Fibroblast of skin of abdomen (primary cell): ENCODE measurements at places on chromosomes 16 and 17.

GRCh38 chr16:84240455-84240854 lies 643 bp upstream of the KCNG4 start:
- no peak for DNase-seq

GRCh38 chr16:10180042-10180770 lies 2.0 kb downstream of the GRIN2A start:
- DNase-seq = no peak

- peak; percentile 72 for DNase-seq
Measured at GRCh38 chr16:69520800-69521602, 44.8 kb upstream of the NFAT5 start.

- DNase-seq = no peak
Measured at GRCh38 chr16:52578829-52579498, 32.0 kb upstream of the TOX3 start.

DNA sequence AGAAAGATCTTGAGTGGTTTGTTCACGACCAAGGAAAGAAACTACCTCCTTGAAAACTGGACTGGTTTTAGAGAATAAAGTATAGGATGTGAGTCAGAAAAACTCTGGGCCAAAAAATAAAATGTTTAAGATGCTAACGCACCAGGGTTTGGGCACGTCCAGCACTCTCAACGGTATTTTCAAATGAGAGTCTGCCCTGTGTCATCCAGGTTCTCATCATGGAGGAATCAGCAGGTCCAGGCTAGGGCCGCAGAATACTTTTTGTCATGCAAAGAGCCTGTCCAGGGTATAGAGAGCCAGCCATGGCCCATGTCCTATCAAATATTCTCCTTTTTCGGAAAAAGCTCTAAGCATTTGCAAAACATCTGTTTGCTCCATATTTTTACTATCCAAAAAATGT lies 2.4 kb downstream of the NXN start:
- DNase-seq = peak; percentile 40

- no peak for DNase-seq
Measured at GRCh38 chr17:81034168-81034777, 678 bp upstream of the BAIAP2 start.

- DNase-seq = no peak
Measured at GRCh38 chr16:4376893-4377572, 5.4 kb downstream of the VASN start.

DNA sequence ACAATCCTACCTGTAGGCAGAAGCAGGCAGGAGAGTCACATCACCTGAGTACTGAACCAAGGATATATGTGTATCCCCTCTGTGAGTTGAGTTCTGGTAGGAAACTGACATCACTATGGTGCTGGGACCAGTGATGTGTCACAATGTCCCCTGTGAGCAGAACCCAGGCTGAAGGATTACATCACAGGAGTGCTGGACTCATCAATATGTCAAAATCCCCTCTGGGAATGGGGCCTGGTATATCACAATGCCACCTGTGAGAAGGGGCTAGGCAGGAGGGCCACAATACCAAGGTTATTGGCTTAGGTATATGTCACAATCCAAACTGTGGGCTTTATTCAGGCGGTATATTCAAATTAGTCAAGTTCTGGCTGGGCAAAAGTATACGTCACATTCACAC lies 2098.3 kb downstream of the TP53TG3F start:
- DNase-seq = no peak

DNA sequence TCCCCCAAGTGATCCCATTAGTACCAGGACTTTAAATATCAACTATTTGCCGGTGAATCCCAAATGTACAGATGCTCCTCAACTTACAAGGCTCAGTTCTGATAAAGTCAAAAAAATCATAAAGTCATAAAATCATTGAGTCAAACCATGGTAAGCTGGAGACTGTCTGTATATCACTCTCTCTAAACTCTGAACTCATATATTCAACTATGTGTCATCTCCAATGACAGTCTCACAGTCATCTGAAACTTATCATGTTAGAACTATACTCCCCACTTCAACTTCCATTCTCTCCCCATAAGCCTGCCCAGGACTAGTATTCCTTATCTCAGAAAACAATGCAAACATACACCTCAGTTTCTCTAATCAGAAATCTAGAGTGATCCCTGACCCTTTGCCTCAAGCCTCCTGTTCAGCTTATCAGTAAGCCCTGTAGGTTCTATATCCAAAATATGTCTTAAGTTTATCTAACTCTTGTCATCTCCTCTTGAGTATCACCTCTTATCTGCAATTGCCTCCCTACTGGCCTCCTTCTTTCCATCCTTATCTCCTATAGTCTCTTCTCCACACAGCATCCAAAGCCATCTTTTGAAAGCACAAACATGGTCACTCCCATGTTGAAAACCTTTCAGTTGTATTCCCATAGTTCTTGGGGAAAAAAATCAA lies 55.0 kb downstream of the SSH2 start:
- DNase-seq = no peak

- peak; percentile 81 for DNase-seq
Measured at GRCh38 chr16:10961231-10961630, 16.9 kb downstream of the CLEC16A start.

DNA sequence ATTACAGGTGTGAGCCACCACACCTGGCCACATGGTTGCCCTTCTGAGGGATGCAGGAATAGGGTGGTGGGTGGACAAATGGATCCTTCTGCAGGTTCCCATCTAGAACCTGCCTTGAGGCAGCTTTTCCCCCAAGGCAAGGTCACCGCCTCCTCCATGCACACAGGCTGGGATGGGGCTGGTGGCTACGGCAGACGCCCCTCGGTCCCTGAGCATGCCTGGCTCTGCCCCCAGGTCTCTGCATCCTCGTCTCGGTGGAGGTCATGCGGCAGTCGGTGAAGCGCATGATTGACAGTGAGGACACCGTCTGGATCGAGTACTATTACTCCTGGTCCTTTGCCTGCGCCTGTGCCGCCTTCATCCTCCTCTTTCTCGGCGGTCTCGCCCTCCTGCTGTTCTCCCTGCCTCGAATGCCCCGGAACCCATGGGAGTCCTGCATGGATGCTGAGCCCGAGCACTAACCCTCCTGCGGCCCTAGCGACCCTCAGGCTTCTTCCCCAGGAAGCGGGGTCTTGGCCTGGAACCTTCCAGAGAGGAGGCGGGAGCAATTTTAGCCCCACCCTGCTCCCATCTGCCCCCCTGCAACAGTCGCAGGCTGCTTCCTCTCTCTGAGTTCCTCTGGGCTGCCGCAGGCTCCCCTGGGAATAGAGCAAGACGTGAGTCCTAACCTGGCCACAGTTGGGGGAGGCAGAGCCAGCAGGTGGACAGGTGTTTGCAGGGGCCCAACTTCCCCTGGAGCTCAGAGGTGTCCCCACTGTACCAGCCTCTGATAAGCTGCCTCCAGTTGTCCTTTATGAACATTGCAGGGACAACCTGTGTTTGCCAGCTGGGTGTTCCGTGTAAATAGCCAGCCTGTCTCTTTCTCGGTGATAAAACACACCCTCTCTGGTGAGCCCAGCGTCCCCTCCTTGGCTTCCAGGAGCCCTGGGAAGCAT lies 11.7 kb downstream of the CACNG1 start:
- DNase-seq = no peak

DNA sequence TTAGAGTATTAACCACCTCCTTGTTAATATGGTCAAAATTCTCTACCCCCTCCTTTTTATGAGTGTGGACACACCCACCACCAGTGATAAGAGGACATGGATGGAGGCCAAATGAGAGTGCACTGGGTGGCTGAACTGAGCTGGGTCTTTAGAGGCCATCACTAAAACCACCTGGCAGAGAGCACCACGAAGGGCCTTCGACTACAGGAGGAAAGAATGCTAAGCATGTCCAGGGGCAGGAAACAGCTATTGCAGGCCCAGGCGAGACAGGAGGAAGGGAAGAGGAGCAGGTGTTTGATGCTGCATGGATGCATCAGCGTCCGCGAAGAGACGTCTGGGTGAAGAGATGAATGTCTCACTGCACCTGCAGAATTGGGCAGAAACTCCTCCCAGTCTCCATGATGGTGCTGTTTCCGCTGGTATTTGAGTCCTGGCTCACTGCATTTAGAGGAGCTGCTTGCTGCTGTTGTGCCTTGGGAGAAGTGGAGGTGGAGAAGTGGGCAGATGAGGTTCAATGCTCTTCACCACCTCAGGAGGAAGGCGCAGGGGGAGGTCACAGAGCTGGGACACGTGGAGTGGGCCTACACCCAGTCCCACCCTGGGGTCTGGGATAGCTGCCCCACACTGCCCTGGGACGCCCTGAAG lies 33.2 kb downstream of the SPHK1 start:
- no peak for DNase-seq

GRCh38 chr16:17101646-17102045 lies 369.1 kb downstream of the XYLT1 start:
- no peak for DNase-seq

DNA sequence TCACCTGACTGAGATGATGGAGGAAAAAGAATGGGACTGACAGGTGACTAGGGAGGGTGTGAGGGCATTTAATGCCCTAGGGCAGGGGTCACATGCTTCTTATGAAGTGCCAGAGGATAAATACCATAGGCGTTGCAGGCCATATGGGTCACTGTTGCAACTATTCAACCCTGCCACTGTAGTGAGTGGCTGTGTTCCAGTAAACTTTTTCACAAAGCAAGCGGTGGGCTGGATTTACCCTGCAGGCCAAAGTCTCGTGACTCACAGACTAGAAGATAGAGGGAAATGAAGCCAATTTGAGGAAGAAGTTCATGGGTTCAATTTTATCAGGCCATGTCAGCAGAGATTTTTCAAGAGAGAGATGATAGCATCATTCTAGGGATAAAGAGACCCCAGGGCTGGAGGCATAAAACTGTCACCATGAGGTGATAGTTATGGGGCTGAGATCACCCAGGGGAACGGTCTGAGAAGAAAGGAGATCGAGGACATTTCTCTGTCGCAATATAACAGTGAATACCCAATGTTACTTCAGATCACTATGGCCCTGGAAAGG lies 8.6 kb downstream of the ARHGAP17 start:
- no peak for DNase-seq

DNA sequence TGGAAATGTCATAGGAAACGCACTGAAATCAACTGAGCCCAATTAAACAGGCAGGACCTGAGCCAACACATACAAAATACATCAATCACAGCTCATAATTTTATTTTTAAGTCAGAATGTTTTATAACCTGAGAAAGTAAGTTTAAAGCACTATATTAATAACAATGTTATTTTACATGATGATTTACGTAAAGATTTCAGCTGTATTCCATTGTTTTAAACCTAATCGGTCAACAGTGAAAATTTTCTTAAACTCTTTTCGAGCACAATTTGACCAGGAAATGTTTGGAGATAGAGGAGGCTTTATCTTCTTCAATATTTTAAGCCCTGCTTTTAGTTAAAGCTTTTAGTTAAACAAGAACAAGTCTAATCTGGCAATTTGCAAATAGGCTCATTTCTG lies 201.8 kb upstream of the TOX3 start:
- DNase-seq = no peak

DNA sequence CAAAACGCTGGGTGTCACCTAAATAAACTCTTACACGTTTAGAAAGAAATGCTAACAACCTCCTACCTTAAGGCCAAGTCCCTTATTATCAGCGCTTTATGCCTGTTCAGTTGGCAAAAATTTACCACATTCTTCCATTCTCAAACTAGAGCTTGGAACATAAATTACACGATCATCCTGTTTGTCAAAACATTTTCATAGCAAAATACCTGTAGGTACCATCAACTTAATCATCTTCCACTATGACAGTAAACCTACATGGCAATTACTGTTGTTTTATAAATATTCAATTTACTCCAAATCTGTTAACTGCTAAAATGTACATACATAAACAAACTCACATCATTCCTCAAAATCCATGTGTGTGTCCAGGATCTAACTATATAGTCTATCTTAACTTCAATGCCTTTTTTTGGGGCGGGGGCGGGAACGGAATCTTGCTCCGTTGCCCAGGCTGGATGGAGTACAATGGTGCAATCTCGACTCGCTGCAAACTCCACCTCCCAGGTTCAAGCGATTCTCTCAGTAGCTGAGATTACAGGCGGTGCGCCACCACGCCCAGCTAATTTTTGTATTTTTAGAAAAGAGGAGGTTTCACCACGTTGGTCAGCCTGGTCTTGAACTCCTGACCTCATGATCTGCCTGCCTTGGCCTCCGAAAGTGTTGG lies 4.4 kb downstream of the RPL23 start:
- no peak for DNase-seq

DNA sequence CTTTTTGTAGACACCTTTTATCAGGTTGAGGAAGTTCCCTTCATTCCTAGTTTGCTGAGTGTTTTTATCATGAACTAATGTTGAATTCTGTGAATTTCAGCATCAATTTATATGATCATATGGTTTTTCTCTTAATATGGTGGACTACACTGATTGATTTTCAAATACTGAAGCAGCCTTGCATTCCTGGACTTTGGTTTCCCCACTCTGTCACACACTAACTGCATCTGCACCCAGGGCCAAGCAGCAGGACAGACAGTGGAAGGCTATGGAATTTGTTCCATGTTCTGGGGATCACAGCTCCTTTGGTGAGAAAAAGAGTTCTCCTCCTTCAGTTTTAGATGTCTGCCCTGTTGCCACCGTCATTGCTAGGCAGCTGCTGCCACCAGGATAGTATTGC lies 7.8 kb downstream of the TERF2 start:
- no peak for DNase-seq

DNA sequence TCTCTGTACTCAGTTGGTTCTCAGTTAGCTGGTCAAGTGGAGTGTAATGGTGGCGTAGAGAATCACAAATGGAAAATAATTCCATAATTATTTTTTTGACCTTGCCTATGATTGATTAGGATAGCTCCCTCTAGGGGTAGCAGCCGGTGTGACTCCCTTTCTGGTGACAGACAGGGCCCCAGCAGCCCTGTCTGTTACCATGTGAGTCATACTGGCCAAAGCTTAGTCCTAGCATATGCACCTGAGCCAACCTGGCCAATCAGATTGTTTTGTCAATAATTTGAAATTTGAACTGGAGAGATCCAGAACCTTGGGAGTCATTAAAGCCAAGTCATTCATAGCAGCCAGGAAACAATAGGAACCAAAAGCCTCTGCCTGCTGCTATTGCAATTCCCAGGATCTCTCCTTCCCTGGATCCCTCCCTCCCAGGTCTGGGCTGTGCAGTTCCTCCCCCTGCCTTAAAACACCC lies 5.6 kb downstream of the PNPO start:
- DNase-seq = peak; percentile 69

DNA sequence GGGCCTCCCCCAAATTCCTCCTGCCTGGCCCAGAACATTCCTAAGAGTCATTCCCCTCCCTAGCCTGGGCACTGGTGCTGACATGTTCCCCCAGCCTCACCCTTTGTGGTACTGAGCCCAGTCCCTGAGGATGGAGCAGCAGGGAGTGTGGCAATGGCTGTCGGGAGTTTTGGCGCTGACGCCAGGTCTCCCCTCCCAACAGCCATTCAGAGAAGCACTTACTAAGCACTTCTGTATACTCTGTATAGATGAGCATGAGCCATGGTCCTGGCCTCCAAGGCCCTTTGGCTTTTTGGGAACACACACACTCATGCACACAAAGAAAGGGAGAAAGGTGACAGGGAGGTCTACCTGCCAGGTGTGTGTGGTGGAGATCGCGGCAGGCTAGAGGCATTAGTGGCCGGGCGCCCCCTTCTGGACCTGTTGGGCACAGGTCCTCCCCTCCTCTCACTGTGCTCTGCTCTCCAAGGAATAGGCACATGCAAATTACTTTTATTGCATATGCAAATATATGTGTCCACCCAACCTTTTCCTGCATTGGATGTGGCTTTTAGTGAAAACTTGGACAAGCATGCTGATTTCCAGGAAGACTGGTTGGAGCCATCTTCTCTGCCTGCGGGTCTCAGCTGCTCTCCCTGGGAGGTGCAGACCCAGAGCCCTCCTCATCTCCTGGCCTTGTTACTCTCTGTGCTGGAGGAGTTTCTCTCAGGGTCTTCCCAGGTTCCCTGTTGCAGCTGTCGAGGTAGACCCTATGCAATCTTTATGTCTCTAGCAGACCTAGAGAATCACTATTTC lies 17.4 kb upstream of the C17orf107 start:
- DNase-seq = no peak
